ENCODE measurements at places on chromosomes 13 and 19. TPM values are rescaled to one million over a fixed set of nuclear protein-coding genes. Genes with fewer than 3 reads are reported as not detected.

- DNase-seq, result no peak
Measured at GRCh38 chr19:14476673-14477401, 1.7 kb upstream of the PTGER1 start.

DNA sequence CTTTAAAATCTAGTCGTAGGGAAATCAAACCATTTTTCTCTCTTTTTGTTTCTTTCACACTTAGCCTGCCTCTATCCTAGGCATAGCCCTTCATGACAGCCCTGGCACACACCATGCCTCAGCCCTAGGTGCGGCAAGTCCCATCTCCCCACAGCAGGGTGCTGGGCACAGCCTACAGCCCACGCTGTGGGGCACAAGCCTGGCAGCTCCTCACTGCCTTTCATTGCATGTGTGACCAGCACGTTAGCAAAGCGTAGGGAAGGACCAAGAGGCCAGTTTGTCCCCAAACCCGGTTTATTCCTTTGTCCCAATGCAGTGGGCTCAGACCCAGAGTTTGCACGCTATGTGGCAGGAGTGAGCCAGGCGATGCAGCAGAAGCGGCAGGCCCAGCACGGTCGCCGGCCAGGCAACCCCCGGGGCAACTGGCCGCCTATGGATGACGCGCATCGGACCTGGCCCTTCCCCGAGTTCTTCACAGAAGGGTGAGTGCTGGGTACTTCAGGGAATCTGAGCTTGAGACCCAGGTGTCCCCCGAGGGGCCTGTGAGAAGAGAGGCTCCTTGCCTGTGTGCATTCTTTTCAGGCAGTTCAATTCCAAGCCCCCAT, 17.3 kb upstream of the GPI start:
- DNase-seq, result no peak

DNA sequence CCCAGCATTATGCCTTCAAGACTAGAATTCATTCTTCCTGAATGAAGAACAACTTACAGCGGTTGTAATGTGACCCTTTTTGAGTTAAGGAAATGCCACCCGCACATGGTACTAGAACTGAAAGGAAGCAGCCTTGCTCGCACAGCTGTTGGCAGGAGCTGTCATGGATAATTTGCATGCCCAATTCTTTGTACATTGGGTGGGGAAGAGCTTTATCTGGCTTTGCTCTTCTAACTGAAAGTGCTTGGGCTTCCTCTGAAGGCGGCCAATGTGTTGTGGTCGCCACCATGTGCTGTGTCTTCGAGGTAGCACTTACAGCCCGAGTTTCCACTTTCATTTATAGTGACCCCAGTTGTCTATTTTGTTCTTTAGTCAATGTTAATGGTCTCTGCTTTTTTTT, 3.4 kb downstream of the CCNE1 start:
- DNase-seq, result no peak

The OSCAR gene
- 1.3 TPM for total RNA-seq

GRCh38 chr19:9721861-9722260, 46.7 kb downstream of the ZNF846 start:
- no peak for DNase-seq

The SYNGR4 gene
- not detected for total RNA-seq

- DNase-seq, result no peak
Measured at GRCh38 chr19:2043961-2044708, 6.9 kb downstream of the MKNK2 start.

The SHC2 gene
- 10.2 TPM for total RNA-seq

The AKT2 gene
- 84.7 TPM for total RNA-seq

DNA sequence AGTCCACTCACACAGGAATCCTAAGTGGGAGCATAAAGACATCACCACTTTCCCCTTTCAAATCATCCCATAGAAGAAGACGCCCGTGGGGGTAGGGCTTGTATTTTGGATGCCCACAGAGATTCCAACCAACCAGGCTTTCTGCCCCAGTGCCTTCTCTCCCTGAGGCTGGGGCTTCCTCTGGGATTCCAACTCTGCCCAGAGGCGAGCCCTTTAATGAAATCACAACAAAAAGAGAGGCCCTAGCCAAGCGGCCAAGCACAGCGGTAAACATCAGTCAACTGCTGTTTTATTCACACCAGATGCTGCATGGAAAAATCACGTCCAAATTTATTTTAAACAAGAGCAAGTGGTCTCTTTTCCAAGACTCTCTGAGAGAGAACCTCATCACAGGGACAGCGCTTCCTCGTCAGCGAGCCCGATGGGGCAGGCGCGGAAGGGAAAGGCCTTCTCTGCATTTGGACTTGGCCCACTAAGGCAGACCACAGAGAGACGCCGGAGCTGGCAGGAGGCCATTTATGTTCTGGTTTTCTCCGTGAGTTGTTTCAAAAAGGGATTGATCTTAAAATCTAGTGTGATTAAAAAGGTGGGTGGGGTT, 31.5 kb downstream of the ADPRHL1 start:
- no peak for DNase-seq
